Bronchial epithelial cell (primary cell): ENCODE measurements at places on chromosomes 7 and 10. TPM values are rescaled to one million over a fixed set of nuclear protein-coding genes. Genes with fewer than 3 reads are reported as not detected.

Gene GJD4
- not detected in 2 replicates for total RNA-seq

Gene DGKB
- not detected in 2 replicates for total RNA-seq

Gene ABCB1
- under 0.01 TPM in 1 of 2 replicates, not detected in the other for total RNA-seq

Gene SPDYE1
- total RNA-seq = not detected in 2 replicates

Gene HOXA13
- under 0.01 TPM in 1 of 2 replicates, not detected in the other for total RNA-seq

Gene TMEM273
- total RNA-seq = not detected in 2 replicates

Gene CCDC6
- total RNA-seq = 24.0 and 24.6 TPM in 2 replicates

Gene LOXL4
- 0.13 and 0.26 TPM in 2 replicates for total RNA-seq

Gene SUN3
- total RNA-seq = 0.51 and 0.79 TPM in 2 replicates

Gene ANXA8
- total RNA-seq = 79.4 and 176 TPM in 2 replicates
